ENCODE measurements at places on chromosomes 2 and 18.

DNA sequence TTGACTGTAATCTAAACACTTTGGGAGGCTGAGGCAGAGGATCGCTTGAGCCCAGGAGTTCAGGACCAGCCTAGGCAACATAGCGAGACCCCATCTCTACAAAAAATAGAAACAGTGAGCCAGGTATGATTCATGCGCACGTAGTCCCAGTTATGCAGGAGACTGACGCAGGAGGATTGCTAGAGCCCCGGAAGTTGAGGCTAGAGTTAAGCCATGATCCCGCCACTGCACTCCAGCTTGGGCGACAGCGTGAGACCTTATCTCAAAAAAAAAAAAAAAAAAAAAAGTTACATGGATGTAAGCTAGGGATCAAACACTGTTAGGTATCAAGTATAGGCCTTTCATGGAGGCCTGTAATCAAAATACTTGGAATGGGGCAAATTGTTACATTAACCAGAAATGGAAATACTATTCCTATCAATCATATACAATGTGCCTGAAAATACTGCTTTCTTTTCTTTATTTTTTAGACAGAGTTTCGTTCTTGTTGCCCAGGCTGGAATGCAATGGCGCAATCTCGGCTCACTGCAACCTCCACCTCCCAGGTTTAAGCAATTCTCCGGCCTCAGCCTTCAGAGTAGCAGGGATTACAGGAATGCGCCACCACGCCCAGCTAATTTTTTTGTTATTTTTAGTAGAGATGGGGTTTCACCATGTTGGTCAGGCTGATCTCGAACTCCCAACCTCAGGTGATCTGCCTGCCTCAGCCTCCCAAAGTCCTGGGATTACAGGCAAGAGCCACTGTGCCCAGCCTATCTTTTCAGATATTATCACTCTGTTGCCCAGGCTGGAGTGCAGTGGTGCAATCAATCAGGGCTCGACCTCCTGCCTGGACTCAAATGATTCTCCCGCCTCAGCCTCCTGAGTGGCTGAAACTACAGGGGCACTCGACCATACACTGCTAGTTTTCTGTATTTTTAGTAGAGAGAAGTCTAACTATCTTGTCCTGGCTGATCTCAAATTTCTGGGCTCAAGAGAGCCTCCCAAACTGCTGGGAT, 27.2 kb downstream of the XPO1 start:
- DNase-seq, result no peak

DNA sequence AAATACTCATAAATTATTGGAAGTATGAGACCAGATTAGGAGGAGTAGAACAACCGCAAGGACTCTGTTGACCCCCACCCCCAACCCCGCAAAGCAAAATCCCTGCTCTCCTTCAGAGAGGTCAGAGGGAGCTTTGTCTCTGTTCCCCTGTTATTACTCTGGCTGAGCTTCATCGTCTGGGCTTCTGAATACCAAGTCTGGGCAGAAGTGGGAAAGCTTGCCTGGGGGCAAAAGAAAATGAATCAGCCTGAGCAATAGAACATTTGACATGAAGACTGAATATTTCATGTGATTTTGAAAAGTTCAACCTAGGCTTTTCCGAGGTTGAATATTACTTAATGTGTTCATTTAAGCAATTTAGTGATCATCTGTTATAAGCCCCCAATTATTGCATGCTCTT, 114.6 kb upstream of the ARHGAP28 start:
- no peak for DNase-seq

DNA sequence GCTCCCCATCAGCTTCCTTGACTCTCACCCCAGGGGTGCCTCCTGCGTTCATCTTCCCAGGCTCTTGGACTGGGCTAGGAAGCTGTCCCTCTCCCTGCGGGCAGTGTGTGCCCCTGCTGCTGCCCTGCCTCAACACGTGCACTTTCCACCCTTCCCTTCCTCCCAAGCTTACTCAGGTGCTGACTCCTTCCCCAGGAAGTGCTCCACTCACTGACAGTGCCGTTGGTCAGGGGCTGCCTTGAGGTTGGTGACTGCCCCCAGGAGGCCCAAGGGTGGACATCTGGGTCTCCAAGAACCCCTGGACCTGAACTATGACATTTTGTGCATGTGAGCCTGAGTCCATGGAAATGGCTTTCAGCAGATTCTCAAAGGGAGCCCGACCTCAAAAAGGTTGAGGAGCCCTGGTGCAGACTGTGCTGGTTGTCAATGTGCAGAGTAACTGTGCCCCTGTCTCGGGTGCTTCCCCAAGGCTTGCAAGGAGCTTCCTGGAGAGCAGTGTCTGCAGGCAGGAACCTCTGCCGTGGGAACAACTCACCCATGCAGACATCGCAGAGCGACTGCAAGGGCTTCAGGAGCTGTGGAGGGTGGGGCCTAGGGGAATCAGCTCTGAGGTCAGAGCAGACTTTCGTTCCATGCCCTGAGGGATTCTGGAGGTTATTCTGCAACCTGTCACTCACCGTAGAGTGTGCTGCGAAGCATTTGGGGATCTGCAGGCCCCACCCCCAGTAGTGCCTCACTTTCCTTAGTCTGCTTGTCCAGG, 116.5 kb upstream of the MCFD2 start:
- no peak for DNase-seq

GRCh38 chr2:196849895-196850294, 40.7 kb upstream of the C2orf66 start:
- DNase-seq, result no peak

DNA sequence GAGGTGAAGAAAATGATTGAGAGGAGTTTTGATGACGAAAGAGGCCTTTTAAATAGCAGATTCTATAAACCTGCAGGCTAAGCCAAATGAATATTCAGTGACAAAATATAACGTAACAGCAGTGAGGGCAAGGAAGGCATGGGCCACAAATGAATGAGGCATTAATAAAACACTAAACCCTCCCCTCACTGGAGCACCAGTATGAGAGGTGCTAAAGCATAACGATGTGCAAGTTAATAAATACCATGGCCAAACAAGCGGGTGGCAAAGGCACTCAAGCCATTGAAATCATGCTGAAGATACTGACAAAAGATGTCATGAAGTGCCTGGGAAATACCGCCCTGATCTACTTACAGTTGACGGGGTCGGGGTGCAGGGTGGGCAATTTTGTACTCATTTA, 30.2 kb upstream of the LONRF2 start:
- DNase-seq, result no peak

GRCh38 chr2:161369311-161369710, 46.8 kb upstream of the TBR1 start:
- no peak for DNase-seq

DNA sequence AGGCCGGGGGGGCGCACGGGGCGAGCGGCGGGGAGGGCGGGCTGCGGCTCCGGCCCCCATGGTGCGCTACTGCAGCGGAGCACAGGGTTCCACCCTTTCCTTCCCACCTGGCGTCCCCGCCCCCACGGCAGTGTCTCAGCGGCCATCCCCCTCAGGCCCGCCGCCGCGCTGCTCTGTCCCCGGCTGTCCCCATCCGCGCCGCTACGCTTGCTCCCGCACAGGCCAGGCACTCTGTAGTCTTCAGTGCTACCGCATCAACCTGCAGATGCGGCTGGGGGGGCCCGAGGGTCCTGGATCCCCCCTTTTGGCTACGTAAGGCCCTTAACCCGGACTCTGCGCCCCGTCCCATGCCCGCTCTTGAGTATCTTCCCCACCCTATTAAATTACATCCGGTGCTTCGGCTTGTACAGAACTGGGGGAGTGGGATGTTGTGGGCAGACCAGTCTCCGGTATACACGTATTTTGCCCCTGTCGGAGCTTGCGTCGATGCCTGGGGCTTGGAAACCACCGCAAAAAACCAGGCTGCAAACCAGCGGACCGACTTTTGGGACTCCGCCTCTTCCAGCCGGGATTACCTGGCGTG, 598 bp upstream of the WBP1 start:
- no peak for DNase-seq

DNA sequence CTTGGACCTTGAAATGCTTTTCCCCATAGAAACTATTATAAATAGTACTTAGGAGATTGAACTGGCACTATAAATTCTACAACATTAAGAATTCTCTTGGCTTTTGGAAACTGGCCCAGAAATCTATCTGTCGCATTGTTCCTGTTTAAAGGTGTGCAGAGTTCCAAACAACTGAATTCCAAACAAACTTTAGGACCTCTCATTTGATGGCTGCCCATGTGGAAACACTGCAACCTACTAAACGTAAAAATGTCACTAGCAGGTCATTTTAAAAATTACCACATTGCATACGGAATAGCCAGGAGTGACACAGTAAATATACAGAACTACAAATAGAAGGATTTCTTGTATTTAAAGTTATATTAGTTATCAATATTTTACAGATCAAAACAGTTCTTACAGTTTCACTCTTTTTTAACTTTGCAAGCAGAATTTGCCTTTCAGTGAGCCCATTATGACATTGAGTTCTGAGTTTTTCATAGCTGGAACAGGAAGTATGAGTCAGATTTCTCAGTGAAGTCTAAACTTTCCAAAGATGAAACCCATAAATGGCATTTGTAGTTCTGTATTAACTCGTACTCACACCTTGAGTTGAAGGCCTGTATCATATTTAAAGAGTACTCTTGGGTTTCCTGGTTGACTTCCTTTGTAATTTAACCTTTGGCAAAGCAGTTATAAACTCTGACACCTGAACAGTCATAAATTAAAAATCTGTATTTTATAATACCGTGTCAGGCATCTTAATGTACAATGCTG, 142.3 kb upstream of the BOD1L2 start:
- DNase-seq, result peak; percentile 5

DNA sequence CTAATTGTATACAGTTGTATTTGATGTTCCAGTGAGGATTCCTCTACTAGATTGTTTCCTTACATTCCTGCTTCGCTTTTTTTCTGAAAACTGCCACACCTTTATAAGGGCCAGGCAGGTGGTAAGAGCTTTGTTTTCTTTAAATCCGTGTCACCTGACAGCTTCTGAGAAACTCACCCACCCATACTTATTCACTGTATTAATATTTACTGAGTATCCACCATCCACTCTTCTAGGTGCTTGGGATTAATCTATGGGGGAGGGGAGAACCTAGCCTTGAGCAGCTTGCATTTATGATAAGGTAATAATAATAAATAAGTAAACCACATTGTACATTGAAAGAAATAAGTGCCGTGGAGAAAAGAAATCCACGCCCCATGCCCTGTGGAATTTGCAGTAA, 174.7 kb upstream of the AGAP1 start:
- DNase-seq, result no peak

DNA sequence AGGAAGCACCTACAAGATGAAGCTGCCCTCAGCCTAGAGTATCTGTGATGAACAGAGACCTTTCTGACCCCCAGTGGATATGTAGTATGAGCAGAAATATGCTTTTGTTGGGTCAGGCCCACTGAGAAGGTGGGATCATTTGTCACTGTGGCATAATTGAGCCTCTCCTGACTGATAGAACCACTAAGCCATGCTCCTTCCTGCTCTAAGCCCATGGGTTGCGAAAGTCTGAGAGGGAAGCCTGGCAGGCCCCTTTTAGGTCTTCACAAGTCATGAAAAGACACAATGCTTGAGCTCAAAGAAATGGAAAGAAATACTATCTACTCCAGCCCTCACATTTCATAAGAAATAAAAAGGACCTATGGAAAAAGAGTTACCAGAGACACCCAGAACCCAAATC, 127.7 kb downstream of the TNS1 start:
- DNase-seq, result no peak

GRCh38 chr2:196166876-196167275, 4.5 kb downstream of the STK17B start:
- DNase-seq, result peak; percentile 80

DNA sequence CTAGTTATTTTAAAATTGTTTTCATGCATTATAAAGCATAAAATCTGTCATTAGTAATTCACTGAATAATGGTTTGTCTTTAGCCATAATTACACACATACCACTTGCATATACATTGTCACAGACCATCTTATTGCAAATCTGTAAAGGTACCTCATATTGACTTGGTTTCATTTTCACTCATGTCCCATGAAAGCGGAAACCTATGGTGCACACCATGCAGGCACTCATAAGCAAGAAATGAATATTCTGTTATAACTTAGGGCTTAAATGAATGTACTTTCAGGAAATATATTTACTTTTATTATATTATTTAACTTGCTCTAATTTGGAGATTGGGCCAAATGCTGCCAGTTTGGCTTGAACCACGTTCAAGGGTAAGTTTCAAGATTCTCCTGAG, 29.2 kb upstream of the STK17B start:
- DNase-seq, result no peak

DNA sequence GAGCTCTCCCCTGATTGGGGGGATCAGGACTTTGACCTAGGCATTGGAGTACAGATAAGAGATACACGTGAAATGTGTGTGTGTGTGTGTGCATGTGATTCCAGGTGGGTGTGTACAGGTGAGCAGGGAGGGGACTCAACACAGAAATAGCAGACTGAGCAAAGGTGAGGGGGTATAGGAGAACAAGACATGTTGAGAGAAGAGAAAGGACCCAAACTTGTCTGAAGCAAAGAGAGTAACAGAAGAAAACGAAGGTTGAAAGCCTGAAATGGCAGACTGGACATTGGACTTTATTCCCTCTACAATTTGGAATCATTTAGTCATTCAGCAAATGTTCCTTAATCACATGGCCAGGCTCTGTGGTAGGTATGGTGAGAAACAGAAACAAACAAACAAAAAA, 23.3 kb downstream of the MRO start:
- DNase-seq, result no peak

DNA sequence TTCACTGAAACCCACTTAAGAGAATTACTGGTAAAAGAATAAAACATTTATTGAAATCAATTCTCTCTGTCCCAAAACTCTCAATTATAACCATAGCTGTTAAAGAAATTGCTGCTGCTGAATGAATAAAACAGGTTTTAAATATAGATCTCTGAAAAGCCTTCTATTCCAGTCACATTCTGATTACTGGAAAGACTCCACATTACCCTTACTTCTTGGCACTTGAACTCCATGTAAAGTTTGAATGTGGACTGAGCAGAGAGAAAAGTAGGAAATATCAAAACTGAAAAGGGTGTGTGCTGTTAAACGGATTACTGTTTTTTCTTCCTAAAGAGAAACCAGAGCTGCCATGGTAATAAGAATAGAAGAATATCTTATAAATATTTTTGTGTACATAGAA, 655.3 kb upstream of the SETBP1 start:
- no peak for DNase-seq

- DNase-seq, result no peak
Observed at GRCh38 chr2:111711270-111711669, 172.7 kb downstream of the ANAPC1 start.

- DNase-seq, result no peak
Observed at GRCh38 chr2:120118471-120118870, 104.7 kb downstream of the TMEM185B start.

GRCh38 chr2:110105608-110106467, 9.8 kb downstream of the MALL start:
- no peak for DNase-seq

- no peak for DNase-seq
Observed at GRCh38 chr2:124662946-124663644, 638.0 kb downstream of the CNTNAP5 start.

DNA sequence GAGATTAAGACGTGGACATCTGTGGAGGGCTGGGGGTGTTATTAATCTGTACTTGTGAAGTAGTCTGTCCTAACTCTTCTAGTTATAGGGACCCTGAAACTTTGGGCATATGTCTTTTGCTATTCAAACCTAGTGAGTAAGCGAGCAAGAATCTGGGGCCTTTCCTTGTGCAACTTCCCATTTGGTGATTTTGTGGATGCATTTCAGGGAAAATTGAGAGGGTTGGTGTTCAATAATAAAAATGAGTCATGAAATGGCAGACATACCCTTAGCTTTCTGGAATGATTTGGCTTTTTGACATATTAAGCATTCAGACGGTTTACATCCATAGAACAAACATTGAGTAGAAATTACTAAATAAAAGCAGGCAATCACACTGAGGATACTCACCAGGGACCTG, 17.0 kb downstream of the COL4A4 start:
- DNase-seq, result peak; percentile 50

GRCh38 chr2:237297421-237298150, 116.4 kb downstream of the COL6A3 start:
- no peak for DNase-seq
